Fibroblast of skin of scalp (primary cell): ENCODE measurements at places on chromosomes 11 and 22.
A peak's percentile ranks its signal among the peaks of the same experiment; 100 is the strongest.

- DNase-seq: peak; percentile 63
These were observed 3.0 kb upstream of the ANKK1 start for GRCh38 chr11:113384551-113384950.

GRCh38 chr11:23404225-23405160 is 544.2 kb upstream of the CCDC179 start:
- no peak for DNase-seq

DNA sequence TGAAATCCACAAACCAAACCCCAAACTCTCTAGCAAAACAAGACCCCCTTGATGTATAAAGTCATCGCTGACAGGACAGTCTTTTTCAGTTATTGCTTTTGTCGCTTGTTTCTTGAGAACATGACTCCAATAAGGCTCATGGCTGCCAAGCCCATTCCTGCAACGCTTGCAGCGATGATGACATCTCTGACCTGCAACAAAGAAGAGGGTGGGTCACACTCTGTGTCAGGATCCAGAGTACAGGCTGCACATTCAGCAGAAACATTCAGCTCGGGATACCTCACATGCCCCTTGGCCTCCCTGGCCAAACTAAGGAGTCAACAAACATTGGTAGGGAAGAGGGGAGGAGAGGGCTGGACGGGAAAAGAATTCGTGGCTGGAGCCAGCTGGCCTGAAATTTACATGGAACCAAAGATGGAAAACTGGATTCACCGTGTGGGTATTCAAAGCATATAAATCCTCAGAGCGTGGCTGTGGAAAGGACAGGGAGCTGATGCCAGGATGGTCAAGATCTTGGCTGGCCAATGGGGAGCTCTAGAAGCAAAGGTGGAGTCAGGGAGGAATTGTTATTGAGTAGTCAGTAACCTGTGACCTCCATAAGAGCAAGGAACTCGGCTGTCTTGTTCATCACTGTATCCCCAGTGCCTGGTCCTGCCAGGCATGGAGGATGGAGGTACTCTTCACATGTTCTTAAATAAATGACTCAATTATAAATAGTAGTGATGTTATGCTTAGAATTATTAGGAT is 11.8 kb upstream of the PLAAT2 start:
- peak; percentile 8 for DNase-seq

DNA sequence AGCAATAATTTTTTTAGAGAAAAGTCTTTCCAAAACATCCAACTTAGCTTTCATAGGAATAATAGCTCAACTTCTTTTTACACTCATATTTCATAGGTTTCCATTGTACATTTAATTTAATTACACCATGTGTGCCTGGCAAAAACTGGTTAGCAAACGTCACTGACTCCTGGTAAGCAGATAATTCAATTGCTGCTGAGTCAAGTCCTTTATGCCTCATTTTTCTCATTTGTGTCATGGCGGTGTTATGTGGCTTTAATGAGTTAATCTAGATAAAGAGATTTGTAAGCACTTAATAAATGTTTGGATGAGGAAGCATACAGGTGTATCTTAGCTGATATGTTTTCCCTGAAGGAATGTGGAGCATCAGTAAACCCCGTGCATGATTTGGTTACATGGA is 41.2 kb upstream of the PAK1 start:
- DNase-seq: no peak

- no peak for DNase-seq
These were observed 514.1 kb downstream of the RAB38 start for GRCh38 chr11:87660926-87661660.

DNA sequence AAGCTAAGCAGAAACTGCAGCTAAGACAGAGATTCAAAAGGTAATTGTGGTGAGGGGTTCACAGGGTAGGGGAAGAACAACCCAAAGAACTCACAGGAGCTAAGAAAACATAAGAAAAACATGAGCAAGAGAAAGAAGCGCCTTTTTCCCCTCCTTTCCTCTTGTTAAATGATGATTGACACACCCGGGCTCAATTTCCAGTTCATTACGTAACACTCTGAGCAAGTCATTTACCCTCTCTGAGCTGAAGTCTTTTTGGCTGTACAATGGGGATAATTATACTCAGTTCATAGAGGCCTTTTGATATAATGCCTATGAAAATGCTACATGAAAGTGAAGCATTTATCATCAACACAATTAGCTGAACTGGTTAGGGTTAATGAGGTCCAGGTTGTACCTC is 17.2 kb downstream of the LRP4 start:
- no peak for DNase-seq

DNA sequence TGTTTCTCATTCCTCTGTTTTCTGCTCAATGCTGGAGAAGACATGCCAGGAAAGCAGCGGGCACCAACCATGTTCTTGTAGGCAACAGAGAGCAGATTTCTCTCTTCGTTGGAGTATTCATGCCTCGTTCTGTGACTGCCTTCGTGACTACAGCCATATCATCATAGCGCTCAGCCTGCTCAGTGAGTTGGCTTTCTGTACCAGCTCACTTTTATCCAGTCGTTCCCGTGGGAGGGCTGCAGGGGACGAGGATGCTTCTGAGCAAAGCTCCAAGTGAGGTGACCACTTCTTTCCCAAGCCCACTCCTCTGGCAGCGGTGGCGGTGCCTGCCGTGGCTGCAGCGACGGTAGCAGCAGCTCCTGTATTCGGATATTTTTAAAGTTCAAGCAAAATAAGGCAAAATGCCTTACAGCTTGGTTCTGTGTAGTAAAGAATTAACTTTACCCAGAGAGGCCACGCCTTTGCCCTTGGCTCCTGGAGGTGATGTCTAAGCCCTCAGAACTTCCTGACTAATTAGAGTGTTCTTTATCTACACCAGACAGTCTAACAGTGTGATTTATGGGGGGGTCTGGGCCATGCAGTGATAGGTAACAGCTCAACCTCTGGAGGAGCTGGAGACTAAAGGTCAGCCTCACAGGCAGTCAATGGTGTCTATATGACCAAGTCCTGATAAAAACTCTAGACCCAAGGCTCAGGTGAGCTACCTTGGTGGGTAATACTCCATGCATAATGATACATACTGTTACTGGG is 35.3 kb downstream of the LDHAL6A start:
- DNase-seq: no peak

DNA sequence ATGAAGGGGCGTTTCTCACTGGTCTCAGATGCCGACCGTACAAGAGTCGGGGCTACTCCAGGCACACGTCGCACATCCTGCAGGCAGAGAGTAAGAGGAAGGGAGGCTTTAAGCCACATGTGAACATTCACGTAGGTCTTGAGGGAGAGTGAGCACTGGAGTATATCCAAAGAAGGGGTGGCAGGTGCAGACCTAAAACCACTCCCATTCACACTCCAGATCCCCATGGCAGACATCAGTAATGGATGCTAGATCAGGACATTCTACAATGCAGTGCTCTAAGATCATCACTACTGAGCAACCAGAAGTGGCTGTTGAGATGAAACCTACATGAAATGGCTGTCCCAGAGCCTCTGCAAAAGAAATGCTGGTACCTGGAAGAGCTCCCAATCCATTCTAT is 39.0 kb downstream of the WT1 start:
- DNase-seq: no peak

GRCh38 chr11:125397421-125397820 is 98.6 kb downstream of the FEZ1 start:
- DNase-seq: no peak

- DNase-seq: no peak
These were observed 36.9 kb upstream of the BIRC3 start for GRCh38 chr11:102280245-102280833.

- peak; percentile 49 for DNase-seq
These were observed 1057.0 kb upstream of the CNTN5 start for GRCh38 chr11:97963528-97964331.

DNA sequence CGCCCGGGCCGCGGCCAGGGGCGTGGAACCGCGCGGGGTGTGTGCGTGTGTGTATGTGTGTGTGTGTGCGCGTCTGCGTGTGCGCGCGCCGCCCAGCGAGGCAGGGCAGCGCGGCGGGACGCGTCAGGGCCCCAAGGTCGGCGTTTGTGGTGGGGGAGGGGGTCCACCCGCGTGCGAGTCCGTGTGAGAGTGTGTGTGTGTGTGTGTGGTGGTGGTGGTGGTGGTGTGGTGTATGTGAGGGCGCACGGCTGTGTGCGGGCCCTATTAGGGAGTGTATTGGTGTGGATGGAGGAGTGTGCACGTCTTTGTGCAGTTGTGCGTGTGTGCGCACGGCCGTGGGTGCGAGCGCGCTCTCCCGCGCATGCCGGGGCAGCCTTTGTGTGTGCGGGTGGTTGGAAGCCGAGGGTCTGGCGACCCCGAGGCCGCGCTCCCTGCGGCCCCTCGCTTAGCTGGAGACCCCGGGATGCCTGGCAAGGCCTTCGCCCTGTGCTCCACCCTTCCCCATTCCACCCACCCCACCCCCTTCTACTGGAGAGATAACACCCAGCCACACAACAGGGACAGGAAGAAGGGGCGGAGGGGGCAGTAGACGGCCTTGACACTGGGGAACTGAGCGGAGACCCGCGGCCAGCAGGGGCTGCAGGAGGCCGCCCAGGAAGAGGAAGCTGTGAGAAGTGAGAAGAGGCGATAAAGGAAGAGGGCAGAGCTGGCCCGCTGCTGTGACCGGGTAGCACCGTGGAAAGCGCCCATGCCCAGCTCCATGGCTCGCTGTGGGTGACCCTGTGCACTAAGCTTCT is 528 bp upstream of the ARRB1 start:
- peak; percentile 55 for DNase-seq

DNA sequence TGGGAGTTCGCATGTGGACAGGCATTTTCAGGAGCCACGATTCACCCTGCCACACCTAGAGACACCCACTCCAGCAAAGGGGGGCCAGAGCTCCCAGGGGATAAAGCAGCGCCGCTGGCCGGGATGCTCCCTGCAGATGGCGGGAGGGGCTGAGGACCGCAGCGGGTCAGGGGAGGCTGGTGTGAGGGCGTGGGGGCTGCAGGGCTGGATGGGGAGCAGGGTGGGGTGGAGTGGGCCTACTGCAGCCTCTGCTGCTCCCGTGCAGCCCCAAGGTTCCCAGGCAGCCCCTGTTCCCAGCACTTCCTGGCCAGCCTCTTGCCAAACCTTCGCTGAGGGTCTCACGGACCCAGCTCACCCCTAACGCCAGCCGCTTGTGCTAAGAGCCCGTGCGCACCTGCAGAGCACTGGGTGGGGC is 13.0 kb downstream of the MUC5B start:
- DNase-seq: no peak

- no peak for DNase-seq
These were observed 334.8 kb upstream of the LARGE1 start for GRCh38 chr22:34255042-34255441.

- DNase-seq: no peak
These were observed 208.7 kb upstream of the PLET1 start for GRCh38 chr11:112469376-112469775.

DNA sequence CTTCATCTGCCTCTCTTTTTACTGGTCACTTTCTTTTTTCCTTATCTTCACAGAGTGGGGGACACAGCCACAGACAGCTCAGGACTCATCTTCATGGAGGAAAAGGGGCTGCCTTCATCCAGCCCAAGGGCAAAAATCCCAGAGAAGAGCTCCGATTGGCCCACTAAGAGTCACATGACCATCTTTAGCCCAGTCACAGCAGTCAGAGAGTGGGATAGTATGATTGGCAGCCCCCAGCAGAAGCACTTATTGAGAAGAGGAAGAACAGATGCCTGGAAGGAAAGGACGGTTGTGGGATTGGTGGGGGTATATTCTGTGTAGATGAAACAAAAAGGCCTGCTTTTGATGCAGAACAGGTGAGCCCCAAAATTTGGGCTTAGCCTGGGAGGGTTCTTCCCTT is 77.8 kb downstream of the MN1 start:
- DNase-seq: no peak

GRCh38 chr11:74605403-74605802 is 13.0 kb downstream of the POLD3 start:
- no peak for DNase-seq

- peak; percentile 39 for DNase-seq
These were observed 565.4 kb downstream of the ETS1 start for GRCh38 chr11:128022007-128022368.

GRCh38 chr11:73085189-73085875 is 56.8 kb downstream of the FCHSD2 start:
- no peak for DNase-seq

GRCh38 chr11:72642043-72642883 is 32.0 kb downstream of the PDE2A start:
- DNase-seq: no peak

- DNase-seq: no peak
These were observed 10.2 kb downstream of the HTATIP2 start for GRCh38 chr11:20373568-20374209.

DNA sequence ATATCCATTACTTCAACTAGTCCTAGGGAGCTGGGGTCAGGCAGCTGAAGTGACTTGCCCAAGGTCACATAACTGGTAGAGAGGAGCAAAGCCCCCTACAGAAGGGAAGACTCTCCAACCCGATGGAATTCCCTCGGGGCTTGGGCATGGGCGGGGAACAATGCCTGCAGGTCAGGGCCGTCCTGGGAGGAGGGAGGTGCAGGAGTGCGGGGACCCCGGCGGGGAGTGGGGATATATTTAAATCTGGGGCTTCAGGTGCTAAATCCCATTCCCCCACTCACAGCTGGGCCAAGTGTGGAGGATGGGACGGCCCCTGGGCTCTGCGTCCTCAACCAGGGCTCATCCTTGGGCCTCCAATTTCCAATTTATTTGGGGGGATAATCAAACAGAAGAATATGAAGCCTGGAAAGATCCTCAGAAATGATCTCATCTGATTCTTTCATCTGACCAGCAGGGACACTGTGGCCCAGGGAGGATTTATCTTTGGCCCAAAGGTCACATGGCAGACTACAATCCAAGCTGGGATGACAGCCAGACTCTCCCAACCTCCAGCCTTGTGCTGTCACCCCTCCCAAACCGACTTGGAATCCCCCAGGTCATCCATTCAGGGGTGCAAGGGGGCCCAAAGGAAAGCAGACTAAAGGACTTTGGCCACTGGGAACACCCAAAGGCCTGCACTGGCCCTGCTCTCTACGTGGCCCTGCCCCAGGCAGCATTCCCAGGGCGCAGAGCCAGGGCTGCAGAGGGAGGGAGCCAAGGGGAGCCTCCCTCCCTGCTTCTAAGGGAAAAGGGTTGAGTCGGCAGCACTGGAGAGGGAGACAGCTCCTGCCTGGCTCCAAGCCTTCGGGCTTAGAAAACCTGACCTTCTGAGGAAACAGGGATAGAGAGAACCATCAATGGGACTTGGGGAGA is 8.7 kb upstream of the C1QTNF6 start:
- DNase-seq: peak; percentile 79

DNA sequence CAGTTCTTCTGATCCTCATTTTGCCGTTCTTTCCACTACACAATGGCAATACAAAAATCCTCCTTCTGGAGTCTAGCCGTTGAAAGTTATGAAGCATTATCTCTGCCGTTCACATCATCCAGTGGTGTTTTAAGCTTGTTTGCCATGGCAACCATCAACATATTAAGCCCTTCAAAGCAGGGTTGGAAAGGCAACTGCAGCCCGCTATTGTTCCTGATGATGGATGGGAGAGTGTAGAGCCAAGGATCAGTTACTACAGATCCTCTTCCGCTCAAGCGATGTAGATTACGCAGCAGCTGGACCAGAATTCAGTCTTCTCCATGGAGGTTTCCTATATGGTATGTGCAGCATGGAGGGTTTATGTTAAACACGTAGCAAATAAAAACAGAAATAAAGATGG is 352.7 kb downstream of the NTM start:
- DNase-seq: no peak

GRCh38 chr11:33926671-33927552 is 35.0 kb upstream of the LMO2 start:
- no peak for DNase-seq
